ENCODE measurements at places on chromosomes 2 and 18.

GRCh38 chr2:221833966-221834365, 261.9 kb upstream of the EPHA4 start:
- DNase-seq: no peak

- no peak for DNase-seq
Observed at GRCh38 chr2:42309366-42309765, 51.7 kb downstream of the COX7A2L start.

DNA sequence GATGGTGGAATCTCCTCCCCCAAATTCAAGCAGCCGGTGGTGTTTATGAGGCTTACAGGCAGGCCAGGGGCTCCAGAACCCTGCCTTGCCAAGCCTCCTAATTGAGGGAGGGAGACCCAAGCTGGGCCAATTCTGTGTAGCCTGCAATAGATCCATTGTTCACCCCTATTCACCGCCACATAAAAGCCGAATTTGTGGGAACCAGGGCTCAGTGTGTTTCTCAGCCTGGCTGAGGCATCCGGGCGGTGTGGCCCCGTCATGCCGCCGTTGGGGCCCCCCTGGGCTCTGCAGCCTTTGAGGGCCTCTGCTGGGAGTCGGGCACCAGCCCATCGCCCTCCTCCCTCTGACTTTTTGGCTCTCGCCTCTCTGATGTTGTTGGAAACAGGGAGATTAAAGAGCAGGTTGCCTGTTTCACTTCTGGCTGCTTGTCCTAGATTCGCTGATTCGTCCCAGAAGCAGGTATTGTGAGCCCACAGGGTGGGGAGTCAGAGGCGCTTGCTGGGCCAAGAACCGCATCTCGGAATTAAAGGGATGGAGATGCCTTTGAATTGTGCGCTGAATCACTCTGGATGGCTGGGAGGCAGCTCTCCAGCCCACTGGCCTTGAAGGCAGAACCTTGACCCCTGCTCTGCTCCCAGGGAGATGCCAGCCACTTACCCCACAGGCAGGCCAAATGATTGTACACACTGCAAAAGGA, 14.7 kb upstream of the OTOS start:
- DNase-seq: no peak

DNA sequence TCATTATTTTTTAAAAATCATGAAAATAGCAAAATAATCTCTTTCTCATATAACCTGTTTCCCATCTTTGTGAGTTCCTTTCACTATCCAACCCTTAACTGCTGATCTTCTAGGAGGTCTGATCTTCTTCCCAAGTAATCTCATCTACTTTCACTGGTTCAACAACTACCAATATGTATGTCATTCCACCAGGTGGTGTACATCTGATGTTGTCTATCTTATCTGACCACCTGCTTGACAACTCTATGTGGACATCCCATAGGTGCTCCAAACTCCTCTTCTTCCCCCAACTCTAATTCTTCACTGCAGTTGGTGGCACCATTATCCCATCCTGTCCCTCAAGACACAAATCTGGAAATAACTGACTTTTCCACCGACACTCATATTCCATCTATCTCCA, 62.5 kb downstream of the FAM228A start:
- no peak for DNase-seq

DNA sequence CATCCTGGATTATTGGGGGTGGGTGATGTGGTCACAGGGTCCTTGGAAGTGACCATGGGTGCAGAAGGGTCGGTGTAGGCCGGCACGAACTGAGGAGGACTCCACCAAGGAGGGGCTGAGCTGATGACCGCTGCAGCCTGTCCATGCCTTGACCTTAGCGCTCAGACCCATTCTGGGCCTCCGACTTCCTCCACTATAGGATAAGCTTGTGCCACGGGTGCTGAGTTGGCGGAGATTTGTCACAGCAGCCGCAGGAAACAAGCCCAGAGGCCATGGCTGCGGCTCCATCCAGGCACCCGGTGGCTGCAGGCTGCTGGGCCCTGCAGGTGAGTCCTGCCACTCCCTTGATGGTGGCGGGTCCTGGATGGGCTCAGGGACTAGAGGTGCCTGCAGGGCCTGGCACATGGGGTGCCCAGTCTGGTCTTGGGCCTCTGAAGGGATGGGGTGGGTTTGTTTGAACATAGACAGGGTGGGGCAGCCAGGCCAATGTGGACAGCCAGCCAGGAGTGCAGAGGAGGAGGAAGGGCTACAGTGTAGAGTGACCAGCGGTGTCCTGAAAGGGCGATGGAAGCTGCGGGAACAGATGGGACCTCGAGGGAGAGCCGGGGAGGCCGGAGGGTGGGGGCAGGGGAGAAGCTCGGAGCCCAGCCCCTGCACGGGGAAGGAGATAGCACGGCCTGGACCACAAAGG, 84.8 kb downstream of the SEPTIN10 start:
- DNase-seq: peak; percentile 50

DNA sequence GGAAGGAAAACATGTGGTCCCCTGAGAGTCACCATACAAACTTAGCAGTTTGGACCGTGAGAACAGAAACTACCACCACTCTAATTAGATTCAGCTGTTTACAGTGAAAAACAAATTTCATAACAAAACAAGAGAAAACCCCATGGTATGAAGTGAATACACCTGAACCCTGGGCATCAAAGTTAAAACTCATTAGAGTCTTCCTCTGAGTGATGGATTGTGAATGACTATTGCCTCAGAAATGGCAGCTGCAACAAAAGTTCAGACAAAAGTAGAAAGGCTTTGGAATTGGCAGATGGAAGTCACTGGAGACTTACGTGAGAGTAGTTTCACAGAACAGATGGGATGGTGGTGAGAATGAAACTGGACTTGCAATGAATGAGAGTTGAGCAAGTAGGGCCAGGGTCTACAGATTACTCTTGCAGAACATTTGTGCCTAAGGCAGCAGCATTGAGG, 98.0 kb downstream of the AAK1 start:
- DNase-seq: no peak

DNA sequence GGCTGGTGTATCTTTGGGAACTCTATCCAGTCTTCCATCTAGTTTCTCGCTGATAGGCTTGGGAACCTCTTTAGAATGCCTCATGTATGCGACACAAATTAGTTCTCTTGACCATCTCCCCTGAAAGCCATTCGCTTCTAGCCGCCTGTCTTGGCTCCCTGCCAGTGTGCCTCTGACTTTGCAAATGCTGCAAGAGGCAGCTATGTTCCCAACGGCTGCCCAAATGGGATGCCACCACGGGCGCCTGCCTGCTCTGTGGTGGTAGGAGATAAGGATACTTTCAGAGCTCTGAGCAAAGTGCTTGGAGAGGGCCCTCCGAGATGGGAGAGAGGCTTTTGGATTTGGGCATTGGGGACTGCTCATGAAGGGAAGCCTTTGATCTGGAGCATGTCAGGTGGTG, 77.7 kb upstream of the IGFBP5 start:
- DNase-seq: peak; percentile 70

- DNase-seq: no peak
Observed at GRCh38 chr2:165448406-165448805, 21.1 kb upstream of the CSRNP3 start.

GRCh38 chr18:47997338-47997780, 66.9 kb upstream of the SMAD2 start:
- DNase-seq: no peak

- no peak for DNase-seq
Observed at GRCh38 chr18:75545189-75545588, 117.7 kb upstream of the SMIM21 start.

DNA sequence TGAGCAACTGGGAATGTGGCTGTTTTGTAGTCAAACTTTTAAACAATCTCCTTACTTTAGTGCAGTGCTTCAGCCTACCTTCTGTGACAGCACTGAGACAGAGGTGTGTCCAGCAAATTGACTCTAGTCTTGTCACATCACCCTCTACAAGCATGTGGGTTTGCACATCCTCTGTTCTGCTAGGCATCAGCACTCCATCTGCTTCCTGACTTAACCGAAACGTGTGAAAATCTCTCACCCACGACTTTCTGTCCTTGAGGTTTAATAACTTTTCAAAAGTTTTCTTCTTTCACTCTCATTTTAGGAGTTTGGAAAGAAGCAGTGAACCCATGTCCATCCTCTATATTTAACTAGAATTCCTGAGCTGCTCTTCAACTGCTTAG, 42.6 kb downstream of the TTR start:
- no peak for DNase-seq

DNA sequence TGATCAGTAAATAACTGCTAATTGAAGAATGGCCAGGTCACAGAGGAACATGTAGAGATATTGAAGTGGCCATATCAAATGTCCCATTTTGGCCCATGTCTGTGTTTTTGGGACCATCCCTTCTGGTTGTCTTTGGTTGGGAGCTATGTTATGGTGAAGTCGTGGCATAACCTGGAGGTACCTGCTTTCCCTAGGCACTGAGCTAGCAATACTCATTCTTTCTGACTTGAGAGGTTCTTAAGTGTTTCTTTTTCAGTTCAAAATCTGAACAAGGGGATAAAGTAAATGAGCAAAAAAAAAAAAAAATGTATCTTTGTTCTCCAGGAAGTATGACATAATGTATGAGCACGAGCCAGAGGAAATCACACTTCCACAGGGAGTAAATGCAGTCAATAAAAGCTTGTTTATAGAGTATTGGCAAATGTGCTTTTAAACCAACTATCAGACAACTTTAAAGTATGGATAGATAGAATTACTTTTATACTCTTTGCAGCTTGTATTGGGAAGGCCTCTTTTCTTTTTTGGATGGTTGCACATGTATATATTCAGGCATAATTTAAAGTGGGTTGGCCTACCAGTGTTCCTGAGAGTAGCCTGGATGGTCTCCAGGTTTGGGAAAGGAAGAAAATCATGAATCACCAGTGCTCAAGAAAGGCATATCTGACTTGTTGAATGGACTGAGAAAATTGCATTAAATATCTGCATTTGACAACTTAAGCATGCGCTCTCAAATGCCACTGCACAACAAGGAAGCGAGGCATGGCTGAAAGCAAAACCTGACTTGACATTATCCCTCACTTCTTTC, 125.0 kb downstream of the SPHKAP start:
- no peak for DNase-seq

GRCh38 chr18:78929516-78929915, 50.1 kb upstream of the SALL3 start:
- no peak for DNase-seq

GRCh38 chr2:63667132-63667700, 78.5 kb downstream of the MDH1 start:
- no peak for DNase-seq

DNA sequence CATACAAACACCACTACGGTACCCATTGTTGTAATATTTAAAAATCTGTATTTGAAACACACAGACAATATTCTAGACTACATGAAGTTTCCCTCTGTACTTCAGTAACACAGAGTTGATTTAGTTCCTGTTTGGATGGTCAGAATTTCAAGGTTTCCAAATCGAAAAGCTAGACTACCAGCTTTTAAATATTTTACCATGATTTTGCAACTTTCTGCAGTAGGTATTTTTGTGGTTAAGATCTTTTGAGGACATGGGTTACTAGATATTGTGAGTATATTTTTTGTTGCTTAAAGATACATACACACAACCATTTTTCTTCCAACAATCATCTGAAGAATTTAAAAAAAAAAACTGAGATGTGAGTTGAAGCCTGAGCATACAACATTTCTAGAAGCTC, 10.9 kb downstream of the SERPINB5 start:
- no peak for DNase-seq

DNA sequence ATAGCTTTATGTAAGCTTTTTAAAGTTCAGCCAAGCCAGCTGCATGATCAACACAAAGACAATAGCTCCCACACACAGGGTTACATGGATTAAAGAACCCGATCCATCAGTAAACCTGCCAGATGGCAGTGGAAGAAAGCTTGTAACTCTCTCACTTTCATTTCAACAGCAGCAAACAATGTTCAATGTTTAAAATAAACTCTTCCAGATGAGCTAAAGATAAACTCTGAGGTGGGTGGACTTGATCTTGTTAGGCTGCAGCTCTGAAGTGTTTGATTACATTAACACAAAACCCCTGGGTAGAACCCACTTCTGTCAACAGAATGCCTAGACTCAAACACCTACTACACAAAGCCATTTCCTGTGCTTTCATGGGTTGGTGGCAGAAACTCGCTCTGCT, 13.9 kb downstream of the RDH14 start:
- DNase-seq: no peak

GRCh38 chr18:70553936-70554260, 265.1 kb downstream of the SOCS6 start:
- DNase-seq: no peak

DNA sequence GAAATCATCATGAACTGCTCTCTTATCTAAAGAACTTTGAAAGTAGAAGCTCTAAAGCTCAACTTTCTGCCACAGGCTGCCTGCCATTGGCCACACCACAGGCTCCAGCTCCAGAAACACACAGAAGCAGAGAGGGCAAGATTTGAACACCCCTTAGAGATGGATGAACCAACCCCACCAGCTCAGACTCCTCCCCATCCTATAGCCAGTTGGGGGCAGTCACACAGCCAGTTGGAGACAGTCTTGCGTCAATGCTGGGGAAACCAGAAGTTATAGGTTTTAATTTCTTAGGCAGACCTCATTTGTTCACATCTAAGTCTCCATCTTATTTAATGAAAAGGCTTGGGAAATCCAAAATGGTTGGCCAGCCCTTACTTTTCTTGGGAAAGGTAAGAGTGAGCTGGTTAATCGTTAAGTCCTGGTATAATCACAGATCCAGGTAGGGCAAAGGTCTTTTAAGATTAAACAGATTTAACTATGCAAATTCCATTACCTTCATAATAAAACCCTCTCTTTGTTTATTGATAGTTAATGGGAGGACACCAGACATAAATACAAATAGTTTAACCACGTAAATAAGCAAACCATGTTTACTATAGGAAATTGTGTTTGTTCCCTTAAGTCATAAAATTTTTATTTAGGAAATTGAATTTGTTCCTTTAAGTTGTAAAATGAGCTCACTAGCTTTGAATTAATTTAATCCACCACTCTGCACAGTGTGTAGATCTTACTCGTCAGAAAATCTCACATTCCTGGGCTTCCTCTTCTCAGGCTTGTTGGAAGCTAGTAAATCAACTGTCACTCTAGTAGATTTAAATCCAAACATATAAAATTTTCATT, 28.0 kb downstream of the MRO start:
- DNase-seq: no peak

DNA sequence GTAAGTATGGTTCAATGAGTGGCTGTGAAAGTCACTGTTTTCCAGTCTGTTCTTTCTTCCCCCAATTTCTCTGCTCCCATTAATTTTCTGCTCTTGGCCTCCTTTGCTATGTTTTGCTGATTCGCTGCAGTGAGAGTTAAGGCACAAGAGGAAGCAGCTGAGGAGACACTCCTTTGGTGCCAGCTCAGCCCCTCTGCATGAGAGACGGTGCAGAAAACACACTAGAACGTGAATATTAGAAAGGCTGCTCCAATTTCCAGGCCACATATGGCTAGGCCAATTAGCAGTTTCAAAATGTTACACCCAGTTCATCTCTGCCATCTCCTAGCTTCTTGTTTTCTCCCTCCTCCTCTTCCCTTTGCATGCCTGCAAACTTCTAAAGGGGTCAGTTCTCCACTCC, 38.9 kb downstream of the AKAIN1 start:
- no peak for DNase-seq

DNA sequence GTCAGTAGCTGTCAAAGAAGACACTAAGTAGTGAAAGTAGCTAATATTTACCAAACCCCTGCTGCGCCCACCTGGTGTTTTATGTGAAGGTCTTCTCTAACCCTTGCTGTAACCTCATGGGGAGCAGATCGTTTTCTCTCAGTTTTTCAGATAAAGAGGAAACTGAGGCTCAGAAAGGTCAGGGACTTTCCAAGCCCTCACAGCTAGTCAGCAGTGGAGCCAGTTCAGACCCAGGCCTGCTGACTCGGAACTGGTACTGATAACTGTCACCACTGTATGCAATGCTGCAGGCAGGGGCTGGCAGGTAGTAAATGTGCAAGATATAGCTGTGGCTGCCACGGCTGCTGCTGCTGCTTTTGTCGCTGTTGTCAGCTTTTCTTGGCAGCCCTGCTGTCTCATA, 69.1 kb downstream of the LRRFIP1 start:
- no peak for DNase-seq

- DNase-seq: no peak
Observed at GRCh38 chr2:187982668-187983067, 309.0 kb upstream of the GULP1 start.

Measured in ascending aorta (tissue), 2 donors.